ENCODE measurements at places on chromosomes 2 and 18.

GRCh38 chr2:14120376-14120775 is 512.1 kb upstream of the LRATD1 start:
- DNase-seq, result no peak

GRCh38 chr18:30828700-30829099 is 213.8 kb downstream of the DSC3 start:
- no peak for DNase-seq

GRCh38 chr2:163698857-163699256 is 37.0 kb downstream of the FIGN start:
- no peak for DNase-seq

DNA sequence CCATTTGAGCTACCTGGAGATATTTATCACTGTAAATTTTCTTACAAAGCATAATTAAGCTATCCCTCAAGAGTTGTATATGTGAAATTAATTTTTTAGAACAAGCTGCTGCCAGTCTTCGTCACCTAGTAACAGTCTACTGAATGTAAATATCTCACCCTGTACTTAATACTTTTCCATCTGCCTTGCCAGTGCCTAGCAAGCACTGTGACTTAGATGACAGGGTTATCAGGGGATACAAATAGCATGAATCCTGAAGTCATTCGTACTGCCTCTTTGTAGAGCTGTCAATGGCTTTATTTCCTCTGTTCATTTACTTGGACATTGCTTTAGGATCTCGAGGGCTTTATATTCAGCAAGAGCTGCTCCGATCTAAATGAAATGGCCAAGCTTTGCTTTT is 763.6 kb downstream of the ADCYAP1 start:
- DNase-seq, result no peak

DNA sequence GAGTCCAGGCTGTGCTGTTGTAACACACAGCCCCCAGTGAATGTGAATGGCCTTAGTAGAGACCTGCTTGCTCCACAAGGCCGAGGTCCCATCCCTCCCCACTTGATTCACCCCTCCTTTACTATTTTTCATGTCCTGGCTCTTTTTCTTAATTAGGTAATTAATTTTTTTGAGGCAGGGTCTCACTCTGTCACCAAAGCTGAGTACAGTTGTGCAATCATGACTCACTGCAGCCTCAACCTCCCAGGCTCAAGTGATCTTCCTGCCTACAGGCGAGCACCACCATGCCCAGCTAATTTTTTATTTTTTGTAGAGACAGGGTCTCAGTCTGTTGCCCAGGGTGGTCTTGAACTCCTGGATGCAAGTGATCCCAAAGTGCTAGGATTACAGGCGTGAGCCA is 19.3 kb downstream of the FBLN7 start:
- DNase-seq, result no peak

DNA sequence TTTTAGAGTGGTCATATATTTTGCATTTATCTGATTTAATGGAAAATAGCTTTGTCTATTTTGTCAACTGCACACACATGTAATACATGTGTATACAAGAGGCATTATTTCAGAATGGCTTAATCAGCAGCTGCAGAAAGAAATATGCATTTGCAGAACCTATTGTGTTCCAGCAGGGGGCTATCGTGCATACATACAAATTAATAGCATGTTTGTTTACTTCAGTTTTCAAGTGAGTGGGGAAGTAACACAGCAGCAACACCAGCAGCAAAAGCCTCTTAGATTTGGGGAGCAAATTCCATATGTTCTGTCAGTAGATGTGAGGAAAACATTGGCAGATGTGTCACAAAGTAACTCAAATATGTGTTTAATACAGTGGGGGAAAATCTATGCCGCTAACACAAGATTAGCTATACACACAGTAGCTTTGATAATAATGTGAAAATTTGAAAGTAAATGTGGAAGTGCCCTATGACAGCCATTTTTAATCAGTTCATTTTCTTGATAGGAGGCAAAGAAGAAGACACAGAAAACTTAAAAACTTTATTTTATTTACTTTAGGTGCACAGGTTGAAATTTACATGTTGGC is 218.1 kb downstream of the WDR7 start:
- DNase-seq, result peak; percentile 20

DNA sequence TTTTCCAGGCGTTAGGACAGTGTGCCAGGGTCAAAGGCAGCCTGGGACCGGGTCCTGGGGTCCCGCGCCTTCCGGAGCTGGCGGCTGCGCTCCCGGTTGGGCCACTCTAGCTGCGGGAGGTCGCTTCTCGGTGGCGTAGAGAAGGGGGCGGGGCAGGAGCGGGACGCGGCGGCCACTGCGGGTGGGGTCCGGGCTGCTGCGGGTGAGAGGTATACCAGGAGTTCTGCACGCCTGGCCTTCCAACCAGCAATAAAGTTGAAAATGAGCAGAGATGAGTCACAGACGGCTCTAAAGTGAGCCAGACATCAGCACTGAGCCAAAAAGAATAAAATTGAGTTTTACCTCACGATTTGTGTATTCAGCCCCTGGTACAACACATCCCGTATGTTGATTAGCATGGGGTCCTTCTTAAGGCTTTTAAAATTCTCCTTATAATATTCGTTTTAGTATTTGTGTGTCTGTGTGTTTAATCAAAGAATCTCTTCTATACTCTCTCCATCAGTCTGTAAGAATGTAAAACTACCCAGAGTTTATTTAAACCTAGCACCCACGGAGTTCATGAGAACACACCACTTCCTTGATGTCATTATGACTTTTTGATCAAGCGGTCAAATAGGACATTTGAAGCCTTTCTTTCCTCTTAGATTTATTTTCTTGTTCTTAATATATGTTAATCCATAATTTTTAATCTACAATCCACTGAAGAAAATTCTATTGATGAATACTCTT is at the start of gene C1GALT1C1L:
C1GALT1C1L (minus strand) TSS at position 108 of the 729 bp plus-strand sequence; CDS start at position 1, 107 bp downstream.
- peak; percentile 33 for DNase-seq

- DNase-seq, result peak; percentile 29
Measured at GRCh38 chr2:138373993-138374408, 127.6 kb upstream of the SPOPL start.

DNA sequence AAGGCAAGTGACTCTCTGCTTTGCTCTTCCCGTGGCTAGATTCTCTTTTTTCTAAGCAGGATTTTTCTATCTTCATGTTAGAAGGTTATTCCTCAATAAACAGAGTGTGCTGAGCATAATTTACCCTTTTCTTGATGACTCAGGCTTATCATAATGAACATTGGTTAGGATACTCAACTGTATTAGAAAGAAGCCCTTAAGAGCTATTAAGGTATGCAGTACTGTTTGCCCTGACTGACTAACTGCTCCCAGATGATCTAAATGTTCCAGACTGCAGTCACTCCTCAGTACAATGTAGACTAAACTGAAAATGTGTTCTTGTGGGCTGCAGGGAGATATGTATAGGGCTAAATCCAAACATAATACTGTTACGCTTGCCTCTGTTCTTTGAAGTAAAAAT is 687.8 kb downstream of the NUP35 start:
- DNase-seq, result no peak

DNA sequence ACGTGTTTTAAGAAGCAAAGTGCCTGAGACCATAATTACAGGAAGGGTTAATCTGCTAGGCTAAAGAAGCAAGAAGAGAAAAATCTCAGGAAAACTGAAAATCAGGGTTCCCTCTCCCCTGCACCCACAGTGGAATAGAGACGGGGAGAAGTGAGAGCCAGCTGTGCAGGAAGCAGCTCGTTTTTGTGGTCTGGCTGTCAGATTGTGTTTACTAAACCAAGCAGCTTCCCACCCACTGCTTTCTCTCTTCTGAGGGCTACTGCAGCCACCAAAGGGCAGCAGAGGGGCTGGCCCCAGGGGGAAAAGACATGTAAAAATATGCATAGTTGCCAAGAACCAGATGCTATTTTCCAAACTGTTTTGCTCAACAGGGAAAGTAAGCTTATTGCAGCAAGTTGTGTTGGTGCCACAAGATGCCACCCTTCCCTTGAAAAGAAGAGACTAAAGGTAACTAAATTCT is 72.6 kb upstream of the THUMPD2 start:
- DNase-seq, result peak; percentile 24

- no peak for DNase-seq
Measured at GRCh38 chr18:13353084-13353823, 134.7 kb downstream of the LDLRAD4 start.

- no peak for DNase-seq
Measured at GRCh38 chr18:12747530-12748315, 44.9 kb downstream of the PSMG2 start.

DNA sequence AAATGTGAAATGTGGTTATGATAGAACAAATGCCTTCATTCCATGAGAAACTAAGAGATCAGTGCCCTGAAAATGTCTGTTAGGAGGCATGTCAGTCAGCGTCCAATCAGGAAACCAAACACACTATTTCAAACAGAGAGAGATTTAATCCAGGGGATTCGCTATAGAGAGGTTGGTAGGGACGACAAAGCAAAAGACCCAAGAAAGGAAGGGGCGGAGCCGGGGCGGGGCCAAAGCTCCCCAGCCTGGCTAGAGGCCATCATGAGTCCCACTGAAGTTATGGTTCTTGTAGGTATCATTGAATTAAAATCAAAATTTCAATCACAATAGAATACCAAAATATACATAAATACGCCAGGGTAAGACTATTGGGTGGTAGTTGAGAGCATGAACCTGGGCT is 32.9 kb upstream of the RNF149 start:
- DNase-seq, result no peak

GRCh38 chr2:3126171-3126910 is 251.3 kb downstream of the EIPR1 start:
- no peak for DNase-seq

DNA sequence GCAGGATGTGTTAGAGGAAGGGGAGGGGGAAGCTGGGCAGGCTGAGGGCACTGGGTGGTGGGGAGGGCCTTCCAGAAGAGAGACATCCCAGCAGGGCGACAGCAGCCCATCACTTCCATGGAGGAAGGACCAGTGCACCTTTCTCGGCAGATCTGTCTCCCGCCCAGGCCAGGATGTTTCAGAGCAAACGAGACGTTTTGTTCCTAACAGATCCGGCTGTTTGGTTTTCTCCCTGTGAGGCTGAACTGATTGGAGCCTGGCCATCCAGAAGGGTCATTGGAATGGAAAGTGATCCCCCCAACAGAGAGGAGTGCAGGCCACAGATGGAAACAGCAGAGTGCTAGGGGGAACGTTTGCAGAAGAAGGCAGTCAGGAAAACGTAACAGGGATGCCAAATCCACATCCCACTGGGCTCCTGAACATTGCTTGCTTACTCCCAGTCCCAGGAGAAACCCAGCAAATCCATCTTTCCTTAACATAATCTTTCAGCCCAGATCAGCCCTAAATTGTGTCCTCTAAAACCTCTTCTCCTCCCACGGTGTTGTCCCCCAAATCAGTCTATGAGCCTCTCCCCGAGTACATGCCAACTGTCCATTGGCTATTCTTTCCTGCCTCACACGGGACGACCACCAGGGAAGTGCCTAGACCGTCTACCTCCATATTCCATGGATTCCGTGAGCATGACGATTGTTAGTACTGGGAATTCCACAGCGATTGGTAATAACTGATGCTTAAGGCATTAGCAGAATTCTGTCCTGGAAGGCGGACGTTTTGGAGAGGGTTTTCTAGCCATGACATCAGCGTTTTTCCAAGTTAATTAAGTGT is 126.8 kb downstream of the SEPTIN10 start:
- DNase-seq, result no peak

DNA sequence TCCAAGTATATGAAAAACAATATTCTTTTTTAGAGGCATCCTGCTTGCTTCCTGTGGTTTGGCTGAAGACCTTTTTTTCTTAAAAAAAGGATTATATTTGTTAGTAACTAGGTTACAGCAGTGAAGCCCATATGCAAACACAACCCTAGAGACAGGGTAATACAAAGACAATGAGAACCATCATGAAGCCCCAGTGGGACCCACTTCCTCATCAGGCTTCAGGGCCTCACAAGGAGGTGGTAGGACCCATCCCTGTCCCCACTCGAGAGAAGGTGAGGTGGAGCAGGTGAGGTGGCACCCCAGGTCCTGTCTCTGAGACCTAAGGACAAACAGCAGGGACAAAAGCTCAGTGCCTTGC is 80.3 kb downstream of the EDAR start:
- no peak for DNase-seq

GRCh38 chr2:76039505-76039904 is 328.8 kb upstream of the GCFC2 start:
- DNase-seq, result no peak

DNA sequence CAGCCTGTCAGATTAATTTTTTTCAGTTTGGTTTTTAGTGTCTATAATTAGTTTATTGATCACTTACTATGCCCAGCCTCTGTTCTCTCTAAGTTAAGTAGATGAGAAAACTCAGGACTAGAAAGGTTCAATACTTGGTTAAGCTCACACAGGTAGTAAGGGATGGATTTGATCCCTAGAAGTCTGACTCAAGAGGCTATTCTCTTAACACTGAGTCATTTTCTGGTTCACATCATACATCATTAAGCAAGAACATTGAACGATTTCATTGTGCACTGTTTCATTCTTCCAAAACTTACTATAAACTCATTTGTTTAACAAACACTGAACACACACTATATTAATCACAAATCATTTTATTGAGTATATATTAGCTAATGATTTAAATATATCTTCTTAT is 54.1 kb upstream of the SLC38A11 start:
- DNase-seq, result no peak

- no peak for DNase-seq
Measured at GRCh38 chr2:108855194-108855593, 68.6 kb downstream of the CCDC138 start.

DNA sequence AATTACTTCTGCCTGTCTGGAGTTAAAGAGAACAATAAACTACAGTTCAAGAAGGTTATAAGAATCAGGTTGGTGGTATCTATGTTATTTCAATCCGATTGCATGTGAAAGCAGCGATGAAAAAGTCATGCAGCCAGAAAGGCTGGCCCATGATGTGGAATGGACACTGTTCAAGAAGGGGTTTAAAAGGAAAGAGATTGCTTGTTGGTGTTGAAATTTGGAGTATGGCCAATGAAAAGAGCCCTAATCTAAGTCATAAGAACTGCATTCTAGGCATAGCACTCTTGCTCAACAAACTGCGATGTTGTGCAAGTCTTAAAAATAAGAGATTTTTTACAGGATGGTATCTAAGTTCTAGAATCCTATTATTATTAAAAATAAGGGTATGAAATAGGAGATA is 61.3 kb downstream of the EFEMP1 start:
- DNase-seq, result no peak

DNA sequence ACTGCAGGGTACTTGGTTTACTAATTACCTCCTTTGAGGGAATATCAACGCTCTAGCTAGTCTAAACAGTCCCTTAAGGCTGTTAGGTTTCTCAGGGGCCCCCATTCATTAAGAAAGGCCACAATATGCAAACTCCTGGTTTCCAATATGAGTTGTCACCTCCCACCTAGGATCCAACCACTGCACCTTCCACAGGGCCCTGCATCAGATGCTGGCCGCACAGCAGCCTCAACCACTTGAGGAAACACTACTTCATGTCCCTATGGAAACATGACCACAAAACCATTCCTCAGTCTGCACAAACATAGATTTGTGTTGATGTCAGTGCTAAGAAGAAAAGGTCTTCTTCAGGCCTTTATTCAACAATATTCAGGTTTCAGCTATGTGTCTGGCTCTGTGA is 40.9 kb downstream of the STAT4 start:
- DNase-seq, result no peak

- no peak for DNase-seq
Measured at GRCh38 chr2:232022718-232023117, 61.2 kb downstream of the DIS3L2 start.

GRCh38 chr2:112767693-112768330 is 3.4 kb upstream of the CKAP2L start:
- DNase-seq, result no peak
